ENCODE measurements at places on chromosomes 2 and 18.

DNA sequence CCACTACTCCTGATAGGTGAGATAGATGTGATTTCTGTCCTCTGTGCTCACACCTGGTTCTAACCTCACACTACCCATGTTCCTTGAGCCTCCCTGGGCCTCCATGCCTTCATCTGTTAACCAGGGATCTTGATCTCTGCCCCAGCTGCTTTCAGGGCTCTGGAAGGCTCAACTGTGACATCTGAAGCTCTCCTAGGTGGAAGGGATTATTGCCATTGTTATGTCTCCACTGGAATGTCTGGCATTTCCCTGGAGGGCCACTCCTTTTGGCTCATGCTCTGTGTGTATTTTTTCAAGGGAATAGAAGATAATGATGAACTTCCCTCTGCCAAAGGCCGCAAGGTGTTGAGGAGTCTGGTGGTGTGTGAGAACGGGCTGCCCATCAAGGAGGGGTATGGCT lies 41.2 kb downstream of the PCARE start:
- no peak for DNase-seq

- DNase-seq: no peak
These were observed 237.5 kb downstream of the EPHA4 start for GRCh38 chr2:221334481-221335218.

- no peak for DNase-seq
These were observed 185.7 kb downstream of the HAUS1 start for GRCh38 chr18:46289931-46290330.

DNA sequence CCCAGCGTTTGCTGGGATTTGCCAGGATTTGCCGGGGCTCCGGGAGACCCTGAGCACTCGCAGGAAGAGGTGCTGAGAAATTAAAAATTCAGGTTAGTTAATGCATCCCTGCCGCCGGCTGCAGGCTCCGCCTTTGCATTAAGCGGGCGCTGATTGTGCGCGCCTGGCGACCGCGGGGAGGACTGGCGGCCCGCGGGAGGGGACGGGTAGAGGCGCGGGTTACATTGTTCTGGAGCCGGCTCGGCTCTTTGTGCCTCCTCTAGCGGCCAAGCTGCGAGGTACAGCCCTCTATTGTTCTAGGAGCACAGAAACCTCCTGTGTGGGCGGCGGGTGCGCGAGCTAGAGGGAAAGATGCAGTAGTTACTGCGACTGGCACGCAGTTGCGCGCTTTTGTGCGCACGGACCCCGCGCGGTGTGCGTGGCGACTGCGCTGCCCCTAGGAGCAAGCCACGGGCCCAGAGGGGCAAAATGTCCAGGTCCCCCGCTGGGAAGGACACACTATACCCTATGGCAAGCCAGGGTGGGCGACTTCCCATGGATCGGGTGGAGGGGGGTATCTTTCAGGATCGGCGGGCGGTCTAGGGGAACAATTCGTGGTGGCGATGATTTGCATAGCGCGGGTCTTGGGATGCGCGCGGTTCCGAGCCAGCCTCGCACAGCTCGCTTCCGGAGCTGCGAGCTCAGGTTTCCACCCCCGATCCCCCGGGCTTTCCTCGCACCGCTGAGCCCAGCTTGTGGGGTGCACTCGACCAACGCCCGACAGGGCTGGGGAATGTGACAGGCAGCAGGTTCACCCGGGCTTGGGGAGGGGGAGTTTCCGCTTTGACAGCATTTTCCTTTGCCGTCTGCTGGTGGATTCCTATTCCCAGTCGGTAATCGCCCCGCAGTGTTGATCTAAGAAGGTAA lies 2.8 kb downstream of the ONECUT2 start:
- peak; percentile 73 for DNase-seq

DNA sequence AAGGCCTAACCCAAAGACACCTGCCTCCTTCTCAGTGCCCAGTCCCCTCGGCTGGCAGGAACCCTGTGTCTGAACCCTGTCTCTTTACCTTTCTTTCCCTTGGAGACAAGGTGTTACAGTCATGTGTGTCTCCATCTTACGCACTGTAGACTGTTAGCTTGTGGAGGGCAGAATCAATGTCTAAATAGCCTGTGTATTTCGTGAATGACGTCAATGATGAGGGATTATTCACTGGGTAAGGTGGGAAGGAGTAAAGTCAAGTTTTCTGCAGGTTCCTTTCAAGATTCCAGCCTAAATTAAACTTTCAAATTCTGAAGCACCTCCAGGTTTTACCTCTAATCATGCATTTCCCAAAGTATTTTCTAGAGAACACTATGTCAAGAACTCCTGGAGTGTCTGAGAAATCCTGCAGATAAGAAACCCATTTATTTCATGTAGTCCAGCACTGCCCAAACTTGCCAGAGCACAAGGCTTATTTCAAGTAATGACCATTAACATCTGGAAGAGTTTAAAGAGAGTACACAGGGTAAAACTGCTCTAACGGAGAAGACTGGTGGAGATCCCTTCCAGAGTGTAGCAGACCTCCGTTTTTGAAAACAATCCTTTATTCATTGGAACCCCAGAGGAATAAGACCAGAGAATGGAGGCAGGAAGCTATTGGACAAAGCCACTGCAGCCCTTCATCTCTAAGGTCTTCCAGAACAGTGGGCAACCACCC lies 72.8 kb downstream of the KCNF1 start:
- DNase-seq: no peak

DNA sequence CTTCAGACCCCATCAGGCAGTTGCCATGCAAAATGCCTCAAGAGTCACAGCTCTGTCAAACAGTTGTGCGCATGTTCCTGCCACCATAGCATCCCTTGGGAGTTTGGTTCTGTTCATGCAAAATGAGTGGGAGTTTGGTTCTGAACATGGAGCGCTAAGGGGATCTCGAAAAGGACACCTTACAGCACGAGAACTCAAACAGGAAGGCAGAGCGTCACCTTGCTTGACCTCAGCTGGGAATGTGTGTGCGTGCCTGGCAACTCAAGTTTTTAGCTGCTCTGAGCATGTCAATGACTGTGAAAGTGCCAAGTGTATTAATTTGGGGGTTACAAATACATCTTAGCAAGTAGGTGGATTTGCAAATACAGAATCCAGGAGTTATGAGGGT lies 16.6 kb downstream of the MALL start:
- DNase-seq: no peak

GRCh38 chr2:24571828-24572442 lies 80.9 kb downstream of the NCOA1 start:
- DNase-seq: no peak

GRCh38 chr2:126241001-126241400 lies 415.0 kb upstream of the GYPC start:
- DNase-seq: no peak

DNA sequence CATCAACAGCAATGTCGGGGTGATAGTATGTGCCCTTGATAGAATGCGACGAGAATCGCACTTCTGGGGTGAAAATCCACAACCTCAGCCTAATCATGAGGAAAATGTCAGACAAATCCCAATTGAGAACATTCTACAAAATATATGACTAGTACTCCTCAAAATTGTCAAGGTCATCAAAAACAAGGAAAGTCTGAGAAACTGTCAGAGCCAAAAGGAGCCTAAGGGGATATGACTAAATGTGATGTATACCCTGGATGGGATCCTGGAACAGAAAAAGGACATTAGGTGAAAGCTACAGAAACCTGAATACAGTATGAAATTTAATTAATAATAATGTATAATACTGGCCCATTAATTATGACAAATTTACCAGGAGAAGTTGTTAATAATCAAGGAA lies 7.6 kb upstream of the CACNB4 start:
- no peak for DNase-seq

- DNase-seq: no peak
These were observed 17.0 kb downstream of the PDIA6 start for GRCh38 chr2:10795508-10796046.

DNA sequence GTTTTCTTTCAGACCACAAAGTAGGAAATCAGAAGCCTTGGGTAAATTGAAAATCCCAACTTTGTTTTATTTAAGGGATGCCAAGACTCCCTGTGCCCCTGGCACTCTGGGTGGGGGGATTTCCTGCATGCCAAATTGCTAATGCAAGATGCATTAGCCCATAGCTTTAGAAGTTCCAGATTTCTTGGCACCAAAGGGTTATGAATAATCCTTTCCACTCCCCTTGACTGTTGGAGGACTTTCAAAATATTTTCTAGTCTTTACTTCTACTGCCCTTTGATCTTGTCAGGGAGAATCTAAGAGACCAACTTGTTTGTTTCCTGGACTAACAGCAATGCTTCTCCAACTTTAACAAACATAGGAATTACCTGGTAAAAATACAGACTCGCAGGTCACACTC lies 81.8 kb upstream of the TGIF1 start:
- no peak for DNase-seq

- no peak for DNase-seq
These were observed 22.0 kb downstream of the RASGRP3 start for GRCh38 chr2:33498291-33498956.

GRCh38 chr2:180664507-180664906 lies 315.9 kb upstream of the UBE2E3 start:
- no peak for DNase-seq

DNA sequence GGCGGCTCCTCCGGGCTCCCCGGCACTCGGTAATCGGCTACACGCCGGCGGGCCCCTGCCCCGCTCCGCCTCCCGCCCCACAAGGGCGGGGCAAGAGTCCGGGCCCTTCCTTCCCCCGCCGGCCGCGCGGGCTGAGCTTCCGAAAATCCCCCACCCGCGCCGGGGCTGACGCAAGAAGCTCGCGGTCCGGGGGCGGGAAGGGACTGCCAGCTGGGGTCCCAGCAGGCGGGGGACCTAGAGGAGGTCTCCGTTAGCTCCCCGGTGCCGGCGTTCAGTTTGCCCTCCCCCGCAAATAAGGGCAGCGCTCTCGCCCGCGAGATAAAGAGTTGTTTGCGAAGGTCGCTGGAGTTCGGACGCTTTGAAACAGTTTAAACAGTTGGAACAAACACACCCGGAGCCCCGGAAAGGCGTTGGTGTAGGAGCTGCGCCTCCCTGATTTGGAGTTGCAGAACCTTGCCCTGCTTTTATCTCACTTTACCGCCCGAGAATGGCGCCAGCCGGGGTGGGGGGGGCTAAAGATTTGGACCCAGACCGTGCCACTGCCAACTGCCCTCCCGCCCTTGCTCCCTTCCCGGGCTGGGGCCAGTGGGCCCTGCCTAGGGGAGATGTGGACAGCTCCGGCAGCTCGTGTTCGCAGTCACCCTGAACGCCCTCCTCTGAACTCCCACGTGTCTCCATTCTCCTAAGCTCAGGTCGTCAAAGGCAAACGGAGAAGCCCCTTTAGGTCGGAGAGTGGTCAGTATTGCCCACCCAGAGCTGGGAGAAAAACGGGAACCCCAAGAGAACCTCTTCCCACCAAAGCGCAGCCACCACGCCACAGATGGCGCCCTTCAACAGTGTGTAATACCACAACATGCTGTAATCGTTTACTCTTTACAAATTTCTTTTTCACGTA lies at the start of gene NFE2L2:
Gene NFE2L2, minus strand, starts transcription at position 35 of the 895 bp plus-strand sequence. CDS start 151 bp downstream, outside the sequence.
- peak; percentile 76 for DNase-seq
